ENCODE measurements at places on chromosomes 11 and 22.
A peak's percentile ranks its signal among the peaks of the same experiment; 100 is the strongest.

- peak; percentile 24 for DNase-seq
Observed at GRCh38 chr22:45310331-45310976, 720 bp downstream of the FAM118A start.

- DNase-seq: peak; percentile 83
Observed at GRCh38 chr11:18650859-18651557, 16.9 kb upstream of the SPTY2D1 start.

DNA sequence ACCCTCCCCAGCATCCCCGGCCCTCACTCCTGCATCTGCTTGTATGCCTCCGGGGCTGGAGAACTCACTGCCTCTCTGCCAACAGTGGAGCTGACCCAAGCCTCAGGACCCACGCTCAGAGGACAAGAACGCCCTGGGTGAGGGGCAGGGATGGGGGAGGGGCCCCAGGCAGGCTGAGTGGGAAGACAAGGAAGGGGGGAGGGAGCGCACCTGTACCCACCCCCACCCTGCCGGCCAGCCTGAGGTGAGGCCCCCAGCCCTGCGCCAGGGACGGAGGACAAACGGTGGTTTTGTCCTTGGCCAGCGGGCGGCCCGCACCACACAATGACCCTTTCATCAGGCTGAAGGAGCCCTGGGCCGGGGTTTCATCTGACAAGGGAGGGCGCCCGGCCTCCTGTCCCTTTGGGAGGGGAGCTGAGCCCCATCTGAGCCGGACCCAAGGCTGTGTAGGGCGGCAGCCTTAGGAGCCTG, 10.0 kb downstream of the WNT7B start:
- no peak for DNase-seq

DNA sequence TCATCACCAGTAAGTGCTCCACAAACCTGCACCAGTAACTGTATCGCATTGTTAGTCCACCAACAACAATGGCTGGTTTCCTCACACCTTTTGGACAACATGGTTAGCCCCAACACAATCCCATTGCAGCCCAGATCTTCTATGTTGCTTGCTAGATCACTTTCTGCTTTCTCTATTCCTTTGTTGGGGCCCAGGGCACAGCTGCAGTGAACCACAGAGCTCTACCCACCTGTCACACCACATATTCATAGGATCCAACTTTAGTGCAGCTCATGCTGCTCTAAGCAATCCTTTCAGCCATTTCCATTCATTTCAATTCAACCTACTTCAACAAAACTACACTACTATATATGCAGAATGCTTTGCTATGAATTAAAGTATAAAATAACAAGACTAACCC, 364.3 kb downstream of the DCDC1 start:
- DNase-seq: no peak

- peak; percentile 20 for DNase-seq
Observed at GRCh38 chr11:124801636-124802312, 1.6 kb upstream of the MSANTD2 start.
